ENCODE measurements at places on chromosomes 16 and 17.

GRCh38 chr17:30905742-30906100, 317 bp downstream of the TEFM start:
- no peak for DNase-seq

GRCh38 chr17:35094902-35095301, 24.8 kb downstream of the RAD51D start:
- peak; percentile 8 for DNase-seq

GRCh38 chr16:13919330-13919682, 648 bp upstream of the ERCC4 start:
- DNase-seq: peak; percentile 69

DNA sequence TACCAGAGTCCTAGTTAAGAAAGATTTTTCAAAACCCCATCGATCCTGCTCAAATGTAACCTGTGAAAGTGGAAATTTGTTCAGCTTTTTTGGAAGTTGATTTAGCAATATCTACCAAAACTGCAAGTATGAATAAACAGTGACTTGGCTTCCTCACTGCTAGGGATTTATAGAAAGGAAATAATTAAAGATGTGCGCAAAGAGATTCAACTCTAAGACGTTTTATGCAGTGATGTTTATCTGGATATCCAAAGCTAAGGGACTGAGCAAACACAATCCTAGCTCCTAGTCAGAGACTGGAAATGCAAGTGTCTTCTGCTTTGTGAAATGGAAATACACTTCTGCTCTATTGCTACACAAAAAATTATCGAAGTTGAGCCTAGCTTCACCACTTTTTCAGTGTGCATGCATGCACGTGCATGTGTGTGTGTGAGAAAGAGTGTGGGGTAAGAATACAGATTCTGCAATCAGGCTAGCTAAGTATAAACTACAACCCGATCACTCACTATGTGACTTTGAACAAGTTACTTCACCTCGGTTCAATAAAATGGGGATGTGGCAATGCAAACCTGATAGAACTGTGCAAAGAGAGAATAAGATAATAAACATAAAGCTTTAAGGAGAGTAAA, 52.1 kb upstream of the FOXF1 start:
- no peak for DNase-seq

GRCh38 chr16:19923396-19923795, 38.7 kb upstream of the GPRC5B start:
- no peak for DNase-seq

DNA sequence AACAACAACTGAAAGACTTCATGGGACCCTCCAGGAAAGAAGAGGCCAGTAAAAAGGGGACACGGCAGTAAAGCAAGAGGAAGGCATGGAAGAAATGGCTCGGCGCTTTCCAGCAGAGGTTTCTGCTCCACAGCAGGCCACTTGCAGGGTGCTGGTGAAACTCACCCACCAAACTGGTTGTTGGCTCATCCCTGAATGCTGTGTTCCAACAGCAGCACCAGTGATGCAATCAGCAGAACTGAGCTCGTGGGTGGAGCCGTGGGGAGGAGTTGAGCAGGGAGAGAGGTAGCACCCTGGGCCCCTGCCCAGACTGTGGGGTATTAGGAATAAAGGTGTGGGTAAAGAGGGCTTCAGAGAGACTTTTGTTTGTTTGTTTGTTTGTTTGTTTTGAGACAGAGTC, 62.8 kb upstream of the ADCY9 start:
- DNase-seq: no peak

GRCh38 chr16:67987460-67988160, 7.3 kb upstream of the DPEP3 start:
- no peak for DNase-seq

DNA sequence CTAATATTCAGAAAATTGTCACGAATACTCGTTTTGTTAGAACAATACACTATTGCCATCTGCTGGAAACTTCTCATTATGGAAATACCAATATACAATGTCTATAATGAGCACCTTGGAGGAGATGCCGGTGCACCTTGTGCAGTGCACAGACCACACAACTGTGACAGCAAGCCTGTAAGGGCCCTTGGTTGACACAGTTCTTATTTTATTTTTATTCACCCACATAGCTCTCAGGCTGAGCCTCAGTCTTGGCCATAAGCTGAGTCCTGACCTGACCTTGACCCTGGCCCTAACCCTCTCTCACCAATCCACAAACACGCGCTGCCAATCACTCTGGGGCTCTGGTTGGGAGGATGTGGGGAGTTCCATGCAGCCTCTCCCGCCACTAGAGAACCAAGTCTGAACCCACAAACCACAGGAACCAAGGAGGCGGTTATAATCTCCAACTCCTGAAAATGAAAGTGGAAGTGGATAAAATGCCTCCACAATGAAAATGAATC, 7.6 kb downstream of the AIPL1 start:
- DNase-seq: peak; percentile 8

- no peak for DNase-seq
Observed at GRCh38 chr17:37847102-37847501, 77.1 kb upstream of the TBC1D3K start.

- no peak for DNase-seq
Observed at GRCh38 chr17:37092071-37092470, 143.3 kb downstream of the AATF start.

GRCh38 chr17:15236281-15237105, 28.6 kb downstream of the PMP22 start:
- DNase-seq: no peak

DNA sequence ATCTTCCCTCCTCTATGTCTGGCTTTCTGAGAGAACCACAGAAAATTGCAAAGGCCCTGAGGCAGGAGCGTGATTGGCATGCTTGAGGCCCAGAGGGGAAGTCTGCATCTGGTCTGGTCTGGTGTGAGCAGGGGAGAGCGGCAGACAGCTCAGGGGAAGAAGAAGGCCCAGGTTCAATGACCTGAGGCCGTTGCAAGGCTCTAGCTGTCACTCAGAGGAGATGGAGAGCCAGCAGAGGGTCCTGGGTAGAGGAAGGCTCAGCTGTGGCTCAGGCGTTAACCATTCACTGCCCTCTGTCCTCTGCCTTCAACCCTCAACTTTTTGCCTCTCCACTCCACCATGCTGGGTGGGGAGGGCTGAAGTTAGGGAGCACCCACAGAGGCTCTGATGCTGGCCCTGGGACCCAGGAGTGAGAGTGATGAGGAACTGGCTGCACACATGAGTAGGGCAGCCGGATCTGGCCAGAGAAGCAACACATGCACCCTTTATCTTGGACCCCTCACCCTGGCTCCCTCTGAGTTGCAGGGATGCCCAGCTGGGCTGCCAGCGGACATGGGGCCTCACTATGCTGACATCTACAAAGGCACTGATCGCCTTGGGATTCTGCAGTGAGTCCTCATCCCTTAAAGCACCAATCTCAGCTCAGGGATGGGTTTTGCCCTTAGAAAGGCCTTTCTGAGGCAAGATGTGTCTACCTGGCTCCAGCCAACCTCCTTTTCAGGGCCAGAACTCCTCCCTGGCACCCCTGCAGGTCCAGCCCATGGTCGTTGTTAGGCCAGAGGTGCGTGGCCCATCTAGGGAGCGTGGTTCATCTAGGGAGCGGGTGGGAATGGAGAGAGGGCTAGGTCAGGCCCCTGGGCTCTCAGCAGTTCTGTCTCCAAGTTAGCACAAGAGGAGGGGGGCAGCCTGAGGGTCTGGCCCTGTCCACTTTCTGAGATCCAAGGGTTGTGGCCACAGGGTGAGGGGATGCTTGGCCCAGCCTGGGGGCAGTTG, 7.7 kb upstream of the KRTAP17-1 start:
- no peak for DNase-seq

DNA sequence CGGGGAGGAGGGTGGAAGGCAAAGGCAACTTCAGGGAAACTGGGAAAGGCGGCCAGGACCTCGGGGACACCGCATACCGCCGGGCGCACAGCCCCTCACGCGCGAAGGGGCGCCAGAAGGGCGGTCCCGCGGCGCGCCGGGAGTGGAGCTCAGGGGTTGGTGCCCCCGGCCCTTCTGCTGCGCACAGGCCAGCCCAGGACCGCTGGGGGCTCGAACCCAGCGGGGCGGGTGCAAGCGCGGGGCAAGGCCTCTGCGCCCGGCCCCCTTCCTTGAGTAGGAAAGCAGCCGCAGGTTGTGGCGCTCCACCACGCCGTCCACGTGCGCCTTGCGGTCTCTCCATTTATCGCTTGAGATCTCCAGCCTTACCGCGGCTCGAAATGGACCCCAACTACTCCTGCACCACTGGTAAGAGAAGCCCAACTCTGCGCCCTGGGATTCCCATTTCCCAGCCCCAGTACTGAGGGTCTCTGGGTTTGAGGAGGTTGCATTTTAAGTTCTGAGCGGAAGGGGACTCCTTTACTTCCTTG, 3.0 kb upstream of the MT1A start:
- no peak for DNase-seq

DNA sequence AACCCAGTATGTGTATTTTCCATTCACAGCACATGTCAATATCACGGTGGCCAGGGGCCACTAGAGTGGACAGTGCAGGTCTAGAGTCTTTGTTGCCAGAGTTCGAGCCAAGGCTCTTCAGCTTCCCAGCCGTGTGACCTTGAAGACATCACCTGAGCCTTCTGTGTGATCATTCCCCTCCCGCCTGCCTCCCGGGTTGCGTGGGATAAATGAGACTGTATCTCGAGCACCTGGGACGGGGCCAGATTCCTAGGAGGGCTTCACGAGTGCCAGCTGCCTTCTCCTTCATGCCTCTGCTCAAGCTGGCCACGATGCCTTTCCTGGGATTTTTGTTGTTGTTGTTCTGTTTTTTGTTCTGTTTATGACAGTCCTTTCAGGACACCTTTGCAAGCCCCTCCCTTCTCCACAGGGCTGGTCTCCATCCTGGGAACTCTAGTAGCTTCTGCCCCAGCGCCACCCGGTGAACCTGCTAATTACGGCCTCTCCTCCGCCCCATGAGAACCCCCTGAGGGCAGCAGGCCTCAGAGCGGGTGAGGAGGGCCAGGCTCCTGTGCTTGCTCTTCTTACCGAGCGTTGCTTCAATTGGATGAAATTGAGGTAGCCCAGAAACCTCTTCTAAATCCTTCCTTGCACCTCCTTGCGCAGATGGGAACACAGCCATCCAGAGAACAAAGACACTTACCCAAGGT, 3.9 kb downstream of the SPNS2 start:
- no peak for DNase-seq

- no peak for DNase-seq
Observed at GRCh38 chr16:63695347-63695746, 1426.5 kb downstream of the CDH11 start.

DNA sequence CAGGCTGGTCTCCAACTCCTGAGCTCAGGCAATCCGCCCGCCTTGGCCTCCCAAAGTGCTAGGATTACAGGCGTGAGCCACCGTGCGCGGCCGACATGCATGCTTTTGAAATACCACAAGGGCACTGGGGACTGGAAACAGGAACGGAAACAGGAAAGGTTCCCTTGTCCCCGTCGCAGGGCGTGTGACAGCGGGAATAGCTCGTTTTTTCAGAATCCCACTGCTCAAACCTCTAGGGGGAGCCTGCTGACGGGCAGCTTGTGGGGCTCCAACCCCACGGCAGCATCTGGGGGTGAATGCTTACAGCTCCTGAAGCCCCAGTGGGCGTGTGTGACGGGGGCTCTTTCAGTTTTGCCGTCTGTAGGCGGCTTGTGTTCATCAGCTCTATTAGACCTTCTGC, 18.8 kb upstream of the ASGR2 start:
- DNase-seq: no peak

- no peak for DNase-seq
Observed at GRCh38 chr17:499951-500461, 147.4 kb upstream of the RPH3AL start.

DNA sequence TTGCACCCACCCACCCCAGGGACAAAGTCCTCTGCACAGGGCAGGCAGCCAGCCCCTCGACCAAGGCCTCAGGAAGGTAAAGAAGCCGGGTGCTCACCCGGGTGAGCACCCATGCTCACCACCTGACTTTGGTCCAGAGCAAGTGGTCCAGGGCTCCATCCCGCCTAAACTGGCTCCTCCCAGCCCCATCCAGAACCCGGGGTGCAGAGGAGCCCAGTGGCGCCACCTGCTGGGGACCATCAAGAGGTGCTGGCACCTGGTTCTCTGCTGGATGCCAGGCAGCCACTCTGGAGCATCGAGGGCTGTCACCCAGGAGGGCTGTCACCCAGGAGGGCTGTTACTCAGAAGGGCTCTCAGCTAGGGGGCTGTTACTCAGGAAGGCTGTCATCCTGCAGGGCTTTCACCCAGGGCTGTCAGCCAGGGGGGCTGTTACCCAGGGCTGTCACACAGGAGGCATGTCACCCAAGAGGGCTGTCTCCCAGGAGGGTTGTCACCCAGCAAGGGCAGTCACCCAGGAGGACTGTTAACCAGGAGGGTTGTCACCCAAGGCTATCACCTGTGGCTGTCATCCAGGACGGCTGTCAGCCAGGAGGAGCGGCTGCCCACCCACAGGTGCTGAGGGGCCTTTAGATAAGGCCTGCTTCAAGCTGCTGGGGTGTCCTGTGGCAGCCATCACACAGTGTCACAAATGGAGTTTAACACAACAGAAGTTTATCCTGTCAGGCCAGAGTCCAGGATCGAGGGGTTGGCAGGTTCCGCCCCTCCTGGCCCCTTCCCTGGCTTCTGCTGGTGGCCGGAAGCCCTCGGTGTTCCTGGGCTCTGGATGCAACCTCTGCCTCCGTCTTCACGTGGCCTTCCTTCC, 98.5 kb downstream of the TNFRSF13B start:
- peak; percentile 66 for DNase-seq

DNA sequence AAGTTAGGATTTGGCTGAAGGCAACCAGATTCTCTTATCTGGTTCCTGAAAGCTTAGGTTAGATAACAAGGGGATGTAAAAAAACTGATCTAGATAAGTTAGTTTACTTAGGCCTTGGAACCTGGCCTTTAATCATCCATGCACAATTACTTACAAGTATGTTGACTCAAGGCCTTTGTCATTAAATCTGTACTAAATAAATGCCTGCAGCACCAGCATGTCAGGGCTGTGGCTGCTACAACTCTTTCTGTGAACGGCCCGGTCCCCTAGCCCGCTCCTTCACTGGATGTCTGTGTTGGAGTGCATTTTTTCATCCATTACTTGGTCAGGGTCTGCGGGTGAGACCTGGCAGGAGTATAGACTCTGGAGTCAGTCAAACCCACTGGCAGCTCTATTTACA, 48.4 kb upstream of the ALDH3A1 start:
- DNase-seq: no peak

- no peak for DNase-seq
Observed at GRCh38 chr16:84735849-84736586, 36.2 kb downstream of the USP10 start.

DNA sequence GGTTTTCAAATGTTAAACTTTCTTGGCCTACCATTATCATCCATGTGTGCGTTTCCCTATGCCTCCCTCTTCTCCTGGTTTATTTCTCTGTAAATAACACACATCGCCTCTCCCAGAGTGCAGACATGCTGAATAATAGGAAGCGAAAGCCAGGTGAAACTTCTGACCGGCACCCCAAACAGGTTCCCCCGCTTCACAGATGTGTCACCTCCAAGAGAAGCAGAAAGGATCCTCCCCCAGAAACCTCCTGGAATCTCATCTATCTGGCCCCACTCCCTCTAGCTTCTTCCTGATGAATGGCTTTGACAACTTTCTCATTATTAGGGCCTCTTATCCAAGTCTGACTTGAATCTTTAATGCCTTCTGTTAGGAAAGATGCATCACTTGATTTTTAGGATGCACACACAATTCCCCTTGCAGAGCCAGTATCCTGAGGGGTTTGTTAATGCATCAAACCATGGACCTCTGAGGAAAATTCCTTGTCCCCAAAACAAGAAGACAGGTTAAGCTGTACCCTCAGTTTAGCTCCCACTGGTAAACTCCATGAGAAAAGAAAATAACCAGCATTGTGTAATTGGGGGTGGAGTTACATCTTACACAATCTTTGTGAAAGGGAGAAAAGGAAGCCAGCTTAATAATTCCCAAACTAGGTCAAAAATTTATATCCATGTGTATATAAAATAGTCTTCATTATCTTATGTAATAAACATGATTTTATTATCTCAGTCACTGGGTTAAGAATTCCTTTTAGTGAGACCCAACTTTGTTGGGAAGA, 20.1 kb upstream of the HYDIN start:
- no peak for DNase-seq

- DNase-seq: no peak
Observed at GRCh38 chr16:86107215-86107825, 208.4 kb downstream of the IRF8 start.
